Keratinocyte (primary cell): ENCODE measurements at places on chromosomes 7 and 10.

- no peak for DNase-seq
These were observed 93.6 kb downstream of the NKX6-2 start for GRCh38 chr10:132692311-132692710.

- DNase-seq: no peak
These were observed 90.4 kb downstream of the ZMIZ1 start for GRCh38 chr10:79159141-79159651.

- no peak for DNase-seq
These were observed 110.1 kb downstream of the SVIL start for GRCh38 chr10:29524720-29525119.

DNA sequence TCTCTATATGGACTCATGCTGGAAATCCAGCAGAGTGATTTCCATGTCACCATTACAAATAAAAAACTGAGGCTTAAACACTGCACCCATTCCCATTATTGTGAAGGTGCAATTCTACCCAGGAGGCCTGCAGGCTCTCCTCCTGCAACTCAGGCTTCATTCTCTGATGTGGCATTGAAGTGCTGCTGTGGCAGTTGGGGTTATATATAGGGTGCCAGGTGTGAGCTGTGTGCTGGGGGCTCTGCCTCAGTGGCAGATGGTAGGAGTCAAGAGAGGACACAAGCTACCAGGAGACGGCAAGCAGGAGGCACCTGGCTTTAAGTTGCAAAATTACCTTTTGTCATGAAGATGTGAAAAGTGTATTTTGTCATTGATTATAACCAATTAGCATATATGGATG lies 21.3 kb downstream of the ZNF107 start:
- no peak for DNase-seq

- DNase-seq: no peak
These were observed 37.7 kb upstream of the HABP2 start for GRCh38 chr10:113515161-113515560.

DNA sequence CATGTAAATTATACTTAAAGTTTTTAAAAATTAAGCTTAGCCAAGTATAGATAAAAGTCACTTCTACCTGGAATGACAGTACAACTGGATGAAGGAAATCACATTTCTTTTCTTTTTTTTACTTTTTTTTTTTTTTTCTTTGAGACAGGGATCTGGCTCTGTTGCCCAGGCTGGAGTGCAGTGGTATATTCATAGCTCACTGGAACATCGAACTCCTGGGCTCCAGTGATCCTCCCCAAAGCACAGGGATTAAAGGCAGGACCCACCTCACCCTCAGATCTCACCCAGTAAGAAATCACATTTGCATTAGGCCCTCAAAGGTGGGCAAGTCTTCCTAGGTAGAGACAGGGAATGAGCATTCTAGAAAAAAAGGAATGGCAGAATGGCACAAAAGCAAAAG lies 69.5 kb upstream of the C1GALT1 start:
- no peak for DNase-seq

DNA sequence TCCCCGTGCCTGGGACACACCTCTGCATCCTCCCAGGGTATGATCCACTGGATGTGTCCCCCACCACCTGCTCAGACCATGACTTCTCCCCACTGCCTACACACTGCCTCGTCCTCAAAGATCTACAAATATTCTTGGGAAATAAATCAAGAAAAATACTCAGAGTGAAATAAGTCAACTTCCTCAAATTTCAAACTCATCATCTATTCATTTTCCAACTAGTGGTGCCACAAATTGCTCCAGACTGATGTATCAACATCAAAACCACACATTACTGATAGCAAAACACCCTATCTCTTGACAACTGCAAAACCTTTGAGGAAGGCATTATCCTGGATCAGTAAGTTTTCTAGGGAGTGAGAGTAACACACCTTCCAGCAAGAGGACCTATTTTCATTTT lies 87.7 kb downstream of the GRB10 start:
- no peak for DNase-seq

- DNase-seq: no peak
These were observed 260.1 kb downstream of the CCDC3 start for GRCh38 chr10:12741360-12741804.

DNA sequence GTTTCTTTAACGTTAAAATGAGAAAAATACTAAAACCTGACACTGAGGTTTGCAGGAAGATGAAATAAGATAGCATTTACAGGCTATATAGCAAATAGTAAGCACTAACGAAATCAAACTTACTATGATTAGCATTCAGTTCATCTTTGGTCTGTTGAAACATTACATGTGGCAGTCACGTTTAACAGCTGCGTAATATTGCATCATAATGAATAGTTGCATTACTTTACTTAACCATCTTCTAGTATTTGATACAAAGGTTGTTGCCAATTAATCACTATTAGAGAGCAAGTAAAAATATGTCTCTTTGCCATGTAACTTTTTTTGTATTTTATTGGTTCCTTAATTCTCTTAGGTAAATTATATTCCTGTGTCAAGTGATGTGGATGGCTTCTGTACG lies 131.8 kb upstream of the GHITM start:
- DNase-seq: no peak

DNA sequence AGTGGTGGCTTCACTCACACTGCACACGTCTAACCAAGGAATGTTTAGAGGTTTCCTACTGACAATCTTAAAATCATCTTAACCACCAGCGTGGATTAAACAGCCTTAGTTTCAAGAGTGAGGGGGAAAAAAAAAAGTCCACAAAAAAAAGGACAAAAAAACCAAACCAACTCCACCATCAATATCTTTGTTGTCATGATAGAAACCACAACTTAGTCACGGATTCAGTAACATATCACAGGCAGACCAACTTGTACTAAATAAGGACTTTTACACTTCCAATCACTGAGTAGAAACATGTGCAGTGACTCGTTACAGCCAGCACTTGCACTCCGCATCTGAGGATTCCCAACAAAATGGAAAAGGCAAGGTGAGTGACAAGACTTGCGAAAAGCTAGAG lies 46.5 kb downstream of the FAM171A1 start:
- DNase-seq: no peak

GRCh38 chr10:78327778-78328591 lies 294.3 kb downstream of the RPS24 start:
- DNase-seq: no peak

- no peak for DNase-seq
These were observed 154.0 kb downstream of the SUGCT start for GRCh38 chr7:40288827-40289226.

GRCh38 chr7:137920637-137921399 lies 74.0 kb upstream of the DGKI start:
- DNase-seq: no peak

- no peak for DNase-seq
These were observed 44.4 kb upstream of the SP4 start for GRCh38 chr7:21383227-21384220.

DNA sequence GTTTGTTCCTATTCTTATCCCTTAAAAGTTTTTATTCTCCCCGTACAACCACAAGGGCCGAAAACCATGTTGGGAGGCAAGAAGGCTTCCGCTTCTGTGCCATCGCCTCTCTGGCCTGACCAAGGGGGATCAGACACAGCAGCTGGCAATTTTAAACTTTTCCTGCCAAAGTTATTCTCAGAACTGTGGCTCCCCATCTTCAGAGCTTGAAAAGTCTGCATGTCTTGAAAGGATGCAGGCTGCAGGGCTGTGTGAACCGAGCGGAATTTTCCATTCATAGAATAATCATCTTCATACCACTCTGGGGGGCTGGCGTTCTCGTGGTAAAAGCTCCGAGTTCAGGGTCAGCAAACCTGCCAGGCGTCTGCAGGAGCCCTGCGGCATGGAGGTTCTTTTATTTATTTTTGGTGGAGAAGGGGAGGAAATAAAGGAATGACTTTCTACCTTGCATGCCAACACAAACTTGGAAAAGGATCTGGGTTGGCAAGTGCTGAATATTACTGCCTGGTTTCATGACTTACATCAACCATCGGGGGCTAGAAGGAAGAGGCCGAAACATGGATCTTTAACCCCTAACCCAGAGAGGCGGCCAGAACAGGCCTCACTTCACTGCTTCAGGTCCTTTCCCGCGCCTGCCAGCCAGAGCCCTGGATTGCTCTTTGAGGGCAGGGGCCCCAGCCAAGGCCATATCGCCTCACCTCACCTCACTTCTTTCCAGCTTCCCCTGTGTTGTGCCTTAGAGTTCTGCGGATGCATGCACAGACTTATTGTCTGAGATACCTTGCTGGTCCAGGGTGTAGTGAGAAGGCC lies 3.0 kb upstream of the NANOS1 start:
- no peak for DNase-seq

DNA sequence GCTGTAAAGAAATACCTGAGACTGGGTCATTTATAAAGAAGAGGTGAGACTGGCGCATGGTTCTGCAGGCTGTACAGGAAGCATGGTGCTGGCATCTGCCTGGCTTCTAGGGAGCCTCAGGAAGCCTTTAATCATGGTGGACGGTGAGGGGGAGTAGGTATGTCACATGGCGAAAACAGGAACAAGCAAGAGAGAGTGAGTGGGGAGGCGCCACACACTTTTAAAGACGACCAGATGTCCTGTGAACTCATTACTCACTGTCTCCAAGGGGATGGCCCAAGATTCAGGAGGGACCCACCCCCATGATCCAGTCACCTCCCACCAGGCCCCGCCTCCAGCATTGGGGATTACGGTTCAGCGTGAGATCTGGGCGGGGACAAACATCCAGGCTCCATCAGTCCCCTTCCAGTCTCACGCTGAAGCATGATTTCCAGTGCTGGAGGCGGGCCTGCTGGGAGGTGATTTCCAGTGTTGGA lies 3.2 kb downstream of the ZNF316 start:
- no peak for DNase-seq
